Natural killer cell (primary cell): ENCODE measurements at places on chromosomes 4 and X. TPM values are rescaled to one million over a fixed set of nuclear protein-coding genes. Genes with fewer than 3 reads are reported as not detected.

WDR17 gene
- 0.12 TPM for total RNA-seq

MAGEA2B gene
- total RNA-seq = not detected

F9 gene
- not detected for total RNA-seq

SMIM31 gene
- total RNA-seq = not detected

IL3RA gene
- total RNA-seq = 97.9 TPM

DNA sequence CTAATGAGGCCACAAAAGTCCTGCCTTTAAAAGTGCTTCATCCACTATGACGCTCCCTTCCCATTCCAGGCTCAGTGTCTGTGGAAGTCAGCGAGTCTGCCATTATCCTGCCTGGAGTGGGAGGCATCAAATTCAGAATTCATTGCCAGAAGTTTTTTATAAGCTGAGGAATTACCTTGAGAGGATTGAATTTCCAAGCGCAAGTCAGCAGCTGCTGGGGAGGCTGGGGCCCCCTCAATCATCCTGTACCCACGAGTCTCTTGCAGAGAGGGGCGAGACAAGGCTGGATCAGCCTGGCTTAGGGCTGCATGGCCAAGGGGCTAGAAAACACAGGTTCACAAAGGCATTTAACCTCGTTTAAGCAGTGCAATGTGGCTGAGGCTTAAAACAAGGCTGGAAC is 170.5 kb upstream of the NOCT start:
- no peaks in the 10 kb centered on the region for H3K27me3 ChIP-seq
- H3K36me3 ChIP-seq = no peaks in the 10 kb centered on the region
- no peaks in the 10 kb centered on the region for H3K4me1 ChIP-seq

GRCh38 chr4:74618659-74619058 is 173.7 kb downstream of the AREG start:
- H3K27ac ChIP-seq = no peak overlapping the region
- H3K27me3 ChIP-seq = peaks cover 2% of the 10 kb centered on the region
- no peaks in the 10 kb centered on the region for H3K4me1 ChIP-seq
- H3K36me3 ChIP-seq = no peaks in the 10 kb centered on the region

DNA sequence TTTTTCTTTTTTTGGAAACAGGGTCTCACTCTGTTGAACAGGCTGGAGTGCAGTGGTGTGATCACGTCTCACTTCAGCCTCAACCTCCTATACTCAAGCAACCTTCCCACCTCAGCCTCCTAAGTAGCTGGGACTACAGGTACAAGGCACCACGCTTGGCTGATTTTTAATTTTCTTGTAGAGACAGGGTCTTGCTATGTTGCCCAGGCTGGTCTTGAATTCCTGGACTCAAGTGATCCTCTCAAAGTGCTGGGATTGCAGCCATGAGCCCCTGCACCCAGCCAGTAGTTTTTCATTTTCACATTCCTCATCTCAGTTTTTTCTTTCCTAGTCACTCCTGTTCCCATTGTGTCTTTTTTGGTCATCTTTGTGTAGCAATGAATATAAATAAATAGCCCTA is 11.1 kb downstream of the USO1 start:
- no peak overlapping the region for H3K4me3 ChIP-seq
- no peak overlapping the region for H3K27ac ChIP-seq
- H3K36me3 ChIP-seq = no peaks in the 10 kb centered on the region
- H3K4me1 ChIP-seq = peaks cover 3% of the 10 kb centered on the region

GRCh38 chr4:151522866-151523519 is 114.0 kb downstream of the FHIP1A start:
- no peaks in the 10 kb centered on the region for H3K27me3 ChIP-seq
- H3K36me3 ChIP-seq = no peaks in the 10 kb centered on the region
- no peaks in the 10 kb centered on the region for H3K4me1 ChIP-seq
- no peak for DNase-seq

GRCh38 chr4:145535202-145535601 is 53.5 kb downstream of the SMAD1 start:
- DNase-seq = no peak
- no peak overlapping the region for H3K4me3 ChIP-seq
- H3K36me3 ChIP-seq = no peaks in the 10 kb centered on the region
- H3K27ac ChIP-seq = no peak overlapping the region

- H3K27ac ChIP-seq = no peak overlapping the region
- no peaks in the 10 kb centered on the region for H3K27me3 ChIP-seq
- no peaks in the 10 kb centered on the region for H3K36me3 ChIP-seq
- H3K4me3 ChIP-seq = no peak overlapping the region
- DNase-seq = no peak
Measured at GRCh38 chr4:6235901-6236640, 33.6 kb upstream of the WFS1 start.

DNA sequence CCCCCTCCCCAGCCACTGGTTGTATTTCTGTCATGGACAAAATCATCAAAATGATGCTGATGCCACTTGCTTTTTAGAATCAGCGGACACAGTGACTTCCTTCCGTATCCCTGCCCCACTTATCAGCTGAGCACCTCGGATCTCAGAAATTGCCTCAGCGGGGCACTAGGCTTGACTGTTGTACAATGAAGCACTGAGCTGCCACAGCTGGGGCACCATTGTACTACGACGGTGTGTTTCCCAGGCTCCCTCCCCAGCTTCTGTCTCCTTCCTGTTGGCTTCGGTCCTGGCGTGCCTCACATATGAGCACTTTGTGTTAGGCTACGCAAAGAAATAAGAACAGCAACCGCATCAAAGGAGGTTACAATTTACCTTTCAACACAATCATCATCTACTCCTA is 82.4 kb downstream of the F11 start:
- no peaks in the 10 kb centered on the region for H3K4me1 ChIP-seq
- H3K36me3 ChIP-seq = no peaks in the 10 kb centered on the region
- no peak overlapping the region for H3K27ac ChIP-seq

GRCh38 chrX:110418316-110419235 is 59.9 kb downstream of the RTL9 start:
- H3K4me1 ChIP-seq = no peaks in the 10 kb centered on the region
- peak; percentile 2 for DNase-seq
- H3K36me3 ChIP-seq = no peaks in the 10 kb centered on the region
- no peak overlapping the region for H3K4me3 ChIP-seq
- no peaks in the 10 kb centered on the region for H3K27me3 ChIP-seq
